DMS79 treated with DMSO at 0.1 percent for 48 hours (cell line): ENCODE measurements at places on chromosomes 7 and 10.

DNA sequence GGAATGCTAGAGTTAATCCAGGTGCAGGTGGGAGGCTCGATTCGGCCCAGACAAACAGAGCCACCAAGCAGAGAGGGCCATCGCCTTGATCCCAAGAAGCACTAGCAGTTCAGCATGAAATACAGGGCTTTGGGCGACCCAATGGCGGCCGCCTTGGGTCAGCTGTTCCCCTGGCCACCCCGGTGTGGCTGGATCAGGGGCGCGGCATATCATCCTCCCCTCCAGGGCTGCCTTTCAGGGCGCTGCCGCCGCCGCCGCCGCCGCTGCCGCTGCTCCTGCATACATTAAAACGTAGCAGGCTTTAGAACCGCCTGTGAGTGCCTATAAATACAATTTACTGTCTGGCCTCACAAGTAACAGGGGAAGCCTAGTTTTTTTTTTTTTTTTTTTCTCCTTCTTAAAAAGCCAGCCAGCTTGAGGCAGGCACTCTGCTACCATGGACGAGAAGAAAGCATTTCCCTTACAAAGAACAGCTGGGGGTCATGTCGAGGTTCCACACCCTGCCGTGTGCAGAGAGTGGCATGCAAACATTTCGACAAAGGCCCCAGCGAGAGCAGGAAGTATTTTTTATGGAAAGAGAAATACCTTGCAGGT lies 57.7 kb upstream of the EFCAB10 start:
- DNase-seq, result peak; percentile 84

- DNase-seq, result no peak
Measured at GRCh38 chr7:106944035-106944665, 79.1 kb downstream of the PIK3CG start.

GRCh38 chr7:43771573-43771972 lies 13.1 kb downstream of the BLVRA start:
- no peak for DNase-seq

DNA sequence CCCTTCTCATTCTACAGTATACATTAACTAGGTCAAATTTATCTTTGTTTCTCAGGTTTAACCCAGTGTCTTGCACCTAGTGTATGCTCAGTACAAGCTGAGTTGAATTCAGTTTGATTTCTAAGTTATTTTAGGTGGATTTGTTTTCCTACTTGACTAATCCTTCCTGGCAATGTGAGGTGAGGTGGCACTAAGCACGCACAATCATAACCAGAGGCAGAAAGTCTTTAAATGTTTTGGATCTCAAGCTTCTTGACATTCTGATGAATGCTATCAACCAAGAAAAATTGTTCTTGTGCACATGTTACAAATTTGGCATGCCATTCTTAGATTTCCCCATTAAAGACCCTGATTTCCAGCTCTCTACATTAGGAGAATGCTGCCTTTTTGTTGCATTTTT lies 3.2 kb downstream of the BZW2 start:
- DNase-seq, result peak; percentile 26

- no peak for DNase-seq
Measured at GRCh38 chr10:127997271-127997670, 90.4 kb downstream of the PTPRE start.

GRCh38 chr7:56048245-56048644 lies 3.0 kb downstream of the PSPH start:
- no peak for DNase-seq
